ENCODE measurements at places on chromosomes 1 and 21.

DNA sequence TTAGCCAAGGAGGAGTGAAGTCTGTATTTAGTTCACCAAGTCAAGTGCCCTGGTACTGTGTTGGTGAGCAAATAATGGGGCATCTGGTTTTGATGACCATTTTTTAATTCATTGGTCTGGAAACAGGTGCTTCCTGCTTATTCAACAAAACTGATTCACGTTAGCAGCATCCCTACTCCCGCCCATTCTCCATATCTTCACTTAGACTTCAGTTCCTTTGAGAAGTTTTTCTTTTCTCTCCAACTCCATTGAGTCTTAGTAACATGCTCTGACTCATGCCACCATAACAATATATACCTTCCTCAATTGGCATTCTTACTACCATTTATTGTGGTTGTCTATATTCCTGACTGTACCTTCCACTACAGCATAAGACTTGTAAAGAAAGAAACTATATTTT lies 468.9 kb downstream of the DPYD start:
- DNase-seq: no peak

- DNase-seq: no peak
Observed at GRCh38 chr1:95685081-95685480, 451.1 kb downstream of the RWDD3 start.

GRCh38 chr1:209678981-209679539 lies 3.8 kb downstream of the G0S2 start:
- no peak for DNase-seq

- DNase-seq: no peak
Observed at GRCh38 chr21:45306832-45307571, 19.3 kb upstream of the POFUT2 start.

DNA sequence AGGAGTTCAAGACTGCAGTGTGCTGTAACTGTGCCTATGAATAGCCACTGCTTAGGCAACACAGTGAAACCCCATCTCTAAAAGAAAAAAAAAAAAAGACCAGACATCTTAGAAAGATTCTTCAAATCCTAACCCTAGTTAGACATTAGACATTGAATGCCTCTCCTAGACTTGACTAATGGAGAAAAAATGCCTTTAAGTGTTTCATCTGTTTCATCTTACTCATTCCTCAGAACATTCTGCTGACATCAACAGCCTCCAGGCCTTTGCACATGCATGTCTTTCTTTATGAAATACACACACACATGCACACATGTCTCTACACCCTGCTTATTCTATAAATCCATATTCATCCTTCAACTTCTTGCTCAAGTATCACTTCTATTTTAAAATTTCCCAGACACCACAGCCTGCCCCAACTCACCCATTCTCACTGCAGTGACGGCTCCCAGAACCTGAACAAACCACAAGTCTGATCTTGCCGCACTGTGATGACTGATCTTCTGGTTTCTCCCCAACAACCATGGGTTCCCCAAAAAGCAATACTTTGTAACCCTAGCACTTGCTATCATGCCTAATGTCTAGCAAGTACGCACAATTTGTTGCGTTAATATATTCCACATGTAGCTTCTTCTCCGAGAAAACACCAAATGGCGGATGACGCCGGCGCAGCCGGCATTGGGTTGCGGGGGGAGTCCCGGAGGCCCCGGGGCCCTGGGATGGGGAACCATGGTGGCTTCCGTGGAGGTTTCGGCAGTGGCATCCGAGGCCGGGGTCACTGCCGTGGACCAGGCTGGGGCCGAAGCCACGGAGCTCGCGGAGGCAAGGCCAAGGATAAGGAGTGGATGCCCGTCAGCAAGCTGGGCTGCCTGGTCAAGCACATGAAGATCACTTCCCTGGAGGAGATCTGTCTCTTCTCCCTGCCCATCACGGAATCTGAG lies 37.4 kb downstream of the LRRC52 start:
- no peak for DNase-seq

DNA sequence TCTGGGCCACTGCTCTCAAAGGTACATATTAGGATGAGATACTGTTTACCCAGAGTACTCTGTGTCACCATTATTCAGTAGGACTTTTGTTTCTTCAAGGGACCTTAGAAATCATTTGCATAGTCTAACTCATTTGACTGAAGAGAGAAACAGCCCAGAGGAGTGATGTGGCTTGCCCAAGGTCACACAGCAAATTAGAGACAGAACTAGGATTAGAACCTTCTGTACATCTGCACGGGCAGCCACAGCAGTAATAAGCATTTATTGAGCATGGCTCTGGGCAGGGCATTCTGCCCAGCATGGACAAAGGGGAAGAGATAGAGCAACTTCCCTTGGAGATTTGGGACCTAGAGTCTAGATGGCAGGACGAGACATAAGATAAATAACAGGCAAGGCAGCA lies 5.7 kb upstream of the NHLH1 start:
- DNase-seq: no peak

- DNase-seq: no peak
Observed at GRCh38 chr1:219806642-219807041, 121.7 kb downstream of the SLC30A10 start.

DNA sequence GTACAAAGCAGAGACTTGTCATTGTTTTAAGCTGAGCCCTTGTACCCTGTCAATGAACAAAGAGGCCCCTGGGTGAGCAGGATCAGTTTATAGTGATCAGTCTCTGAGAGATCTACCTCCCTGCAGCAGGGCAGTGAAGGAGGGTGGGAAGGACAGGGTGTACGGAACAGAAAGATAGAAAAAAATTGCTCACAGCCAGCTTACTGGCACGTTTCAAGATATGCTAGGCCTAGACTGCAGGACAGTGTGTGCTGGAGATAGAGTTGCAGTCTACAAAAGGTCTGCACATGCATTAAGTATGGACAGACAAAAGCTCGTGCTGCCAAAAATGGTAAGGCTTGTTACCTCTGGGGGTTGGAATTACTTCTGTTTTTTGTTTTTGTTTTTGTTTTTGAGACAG lies 34.6 kb downstream of the OVAAL start:
- DNase-seq: no peak

GRCh38 chr1:101107496-101108110 lies 82.0 kb upstream of the DPH5 start:
- no peak for DNase-seq

GRCh38 chr1:93528412-93528811 lies 80.5 kb downstream of the FNBP1L start:
- no peak for DNase-seq

DNA sequence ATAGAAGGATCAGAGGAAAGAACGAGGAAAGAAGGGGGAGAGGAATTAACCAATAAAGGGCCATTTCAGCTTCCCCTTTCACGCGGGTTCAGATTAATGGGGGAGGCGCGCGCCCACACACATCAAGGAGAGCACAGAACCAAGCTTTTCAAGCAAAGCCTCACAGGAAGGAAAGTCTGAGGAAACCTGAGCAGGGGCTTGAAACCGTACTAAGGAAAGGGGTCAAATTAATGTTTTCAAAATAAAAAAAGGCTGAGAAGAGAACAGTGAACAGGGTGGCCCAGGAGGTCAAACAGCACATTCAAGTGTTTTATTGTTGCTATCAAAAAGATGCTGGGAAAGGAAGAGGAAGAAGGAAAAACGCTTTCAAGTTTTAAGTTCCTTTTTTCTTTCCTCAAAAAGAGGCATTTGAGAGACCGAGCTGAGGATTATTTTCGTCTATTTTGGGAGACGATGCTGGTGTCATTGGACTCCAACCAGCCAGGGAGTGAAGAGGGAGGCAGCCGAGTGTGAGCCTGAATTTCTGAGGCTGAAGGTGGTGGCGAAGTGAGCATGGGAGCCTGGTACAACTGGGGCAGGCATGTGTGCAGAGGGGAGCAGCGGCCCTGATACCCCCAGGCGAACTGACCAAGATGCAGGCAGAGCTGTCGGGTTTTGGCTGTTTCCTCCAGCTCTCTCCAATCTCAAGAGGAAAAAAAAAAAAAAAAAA lies 88.4 kb downstream of the PROX1 start:
- no peak for DNase-seq

DNA sequence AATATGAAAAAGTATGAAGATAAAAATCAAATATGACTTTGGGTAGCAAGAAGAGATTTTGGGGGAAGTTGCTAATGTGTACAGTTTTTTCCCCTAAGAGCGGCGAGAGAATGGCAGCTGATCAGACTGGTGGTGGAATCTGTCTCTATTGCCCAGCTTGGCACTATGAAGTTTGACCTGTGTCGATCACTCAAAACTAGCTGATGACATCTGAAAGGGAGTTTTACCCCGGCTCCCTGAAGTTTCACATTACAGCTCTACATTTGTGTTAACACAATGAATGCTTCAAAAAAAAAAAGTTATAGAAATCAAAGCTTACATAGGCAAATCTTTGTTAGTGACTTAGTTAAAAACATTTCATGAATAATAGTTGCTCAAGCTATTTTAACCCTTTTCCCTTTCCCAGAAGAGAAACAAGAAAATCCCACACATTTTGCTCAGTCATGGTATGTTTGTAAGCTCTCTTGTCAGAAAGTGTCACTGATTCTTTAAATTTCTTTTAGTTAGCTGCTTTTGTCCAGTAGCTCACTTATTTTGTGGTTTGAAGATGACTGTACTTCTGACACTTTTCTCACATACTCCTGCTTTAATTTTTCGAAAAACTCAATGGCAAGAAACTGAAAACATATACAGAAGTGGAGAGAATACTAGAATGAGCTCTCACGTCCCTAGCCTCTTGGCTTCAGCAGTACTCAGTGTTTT lies 41.3 kb downstream of the DYRK1A start:
- DNase-seq: no peak

DNA sequence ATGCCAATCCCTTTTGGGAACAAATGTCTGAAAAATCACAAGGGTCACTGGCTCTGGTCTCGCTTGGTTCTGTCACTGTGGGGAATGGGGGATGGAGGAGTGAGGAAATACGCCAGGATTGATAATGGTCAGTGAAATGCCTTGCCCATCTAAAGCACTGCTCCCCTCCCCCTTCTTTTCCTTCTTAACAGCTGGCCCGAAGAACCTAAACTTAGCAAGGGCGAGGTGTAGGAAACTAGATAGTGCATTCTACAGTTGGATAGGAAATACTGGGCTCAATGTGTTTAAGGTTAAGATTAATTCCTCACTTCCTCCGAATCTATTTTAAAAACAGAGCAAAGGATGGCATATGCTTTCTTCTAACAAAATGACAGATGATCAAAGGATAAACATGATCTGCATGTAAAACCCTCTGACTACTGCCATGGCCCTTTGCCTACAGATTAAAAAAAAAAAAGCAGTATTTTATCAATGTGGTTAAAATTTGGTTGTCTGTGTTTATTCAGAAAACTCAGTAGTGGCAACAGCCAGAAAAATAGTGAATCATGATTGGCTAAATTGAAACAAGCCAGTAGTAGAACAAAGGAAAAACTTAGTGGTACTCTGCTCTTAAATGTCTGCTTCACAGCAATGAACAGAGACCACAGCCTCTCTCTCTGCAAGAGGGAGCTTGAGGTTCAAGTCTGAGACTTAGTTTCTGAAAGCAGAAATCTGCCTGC lies 86.1 kb upstream of the VAV3 start:
- no peak for DNase-seq

GRCh38 chr1:214700437-214700836 lies 97.4 kb downstream of the CENPF start:
- DNase-seq: no peak

DNA sequence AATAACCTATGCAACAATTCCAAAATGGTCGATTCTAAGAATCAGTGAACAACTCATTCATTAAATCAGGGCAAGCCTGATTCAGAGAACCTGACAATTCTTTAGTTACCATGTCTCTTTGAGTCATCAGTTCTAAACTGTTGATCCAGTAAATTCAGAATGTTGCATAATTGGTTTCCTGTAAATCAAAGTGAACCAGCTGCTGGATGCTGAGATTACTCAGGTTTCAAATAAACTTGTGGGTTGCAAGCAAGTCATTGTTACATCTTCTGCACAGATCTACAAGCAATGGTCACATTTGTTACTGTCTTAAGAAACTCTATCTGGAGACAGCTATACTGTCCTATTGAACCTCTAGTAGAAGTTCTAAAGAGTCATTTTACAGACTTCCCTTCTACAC lies 16.5 kb downstream of the PLA2G2D start:
- DNase-seq: no peak

- DNase-seq: no peak
Observed at GRCh38 chr1:173682184-173682583, 12.5 kb upstream of the ANKRD45 start.

DNA sequence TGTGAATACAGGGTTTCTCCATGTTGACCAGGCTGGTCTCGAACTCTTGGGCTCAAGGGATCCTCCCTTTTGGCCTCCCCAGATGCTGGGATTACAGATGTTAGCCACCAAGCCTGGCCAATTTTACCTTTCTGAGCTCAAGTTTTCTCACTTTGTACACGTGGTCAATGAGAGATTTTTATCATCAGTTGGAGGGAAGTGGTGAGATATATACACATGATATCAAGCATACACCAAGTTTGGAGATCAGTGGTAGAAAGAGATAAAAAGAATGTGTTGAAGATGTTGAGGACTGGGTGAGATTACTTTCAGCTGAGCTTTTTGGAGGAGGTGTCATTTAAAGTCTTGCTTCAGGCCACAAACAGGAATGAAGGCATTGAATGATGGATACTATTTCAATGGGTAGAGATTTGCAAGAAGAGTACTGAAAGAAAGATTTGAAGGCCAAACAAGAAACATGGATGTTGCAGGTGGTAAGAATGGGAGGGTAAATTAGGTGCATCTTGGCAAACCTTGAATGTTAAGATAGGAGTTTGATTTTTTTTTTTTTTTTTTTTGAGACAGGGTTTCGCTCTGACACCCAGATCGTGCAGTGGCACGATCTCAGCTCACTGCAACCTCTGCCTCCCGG lies 3.0 kb upstream of the SESN2 start:
- no peak for DNase-seq

- DNase-seq: no peak
Observed at GRCh38 chr1:203178083-203178482, 2.5 kb upstream of the MYBPH start.

DNA sequence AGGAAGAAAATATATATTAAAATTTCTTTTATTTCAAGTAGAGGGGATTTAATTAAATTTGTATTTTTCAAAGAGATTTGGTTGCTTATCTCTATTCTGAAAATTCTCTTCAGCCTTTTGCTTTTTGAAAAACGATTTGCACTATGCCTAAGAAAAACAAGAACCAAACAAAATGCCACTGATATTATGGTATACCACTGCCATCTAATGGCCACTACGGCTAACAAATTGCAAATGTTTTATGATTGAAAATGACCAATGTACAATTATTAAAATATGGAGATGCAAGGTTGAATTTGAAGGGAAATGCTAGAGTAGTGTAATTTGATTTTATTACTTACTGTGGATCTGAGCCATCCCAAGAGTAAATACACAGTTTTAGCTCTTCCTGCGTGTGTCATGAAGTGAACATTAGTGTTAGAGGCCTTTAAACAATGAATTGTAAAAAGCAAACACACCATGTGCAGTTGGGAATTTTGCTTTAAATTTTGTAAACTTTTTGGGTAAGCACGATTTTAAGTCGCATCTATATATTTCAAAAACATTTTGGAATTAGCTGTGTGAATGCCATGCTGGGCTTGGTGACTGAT lies 137.4 kb upstream of the USP25 start:
- no peak for DNase-seq

DNA sequence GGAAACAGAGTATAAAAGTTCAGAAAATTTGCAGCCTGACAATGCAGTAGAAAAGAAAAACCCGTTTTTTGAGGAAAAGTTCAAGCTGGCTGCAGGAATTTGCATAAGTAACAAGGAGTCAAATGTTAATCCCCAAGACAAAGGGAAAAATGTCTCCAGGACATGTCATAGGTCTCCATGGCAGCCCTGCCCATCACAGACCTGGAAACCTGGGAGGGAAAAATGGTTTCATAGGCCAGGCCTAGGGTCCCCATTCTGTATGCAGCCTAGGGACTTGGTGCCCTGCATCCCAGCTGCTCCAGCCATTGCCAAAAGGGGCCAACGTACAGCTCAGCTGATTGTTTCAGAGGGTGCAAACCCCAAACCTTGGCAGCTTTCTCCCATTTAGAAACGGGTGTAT lies 3.6 kb upstream of the KCNT2 start:
- DNase-seq: no peak

GRCh38 chr1:31712630-31713029 lies 8.8 kb upstream of the COL16A1 start:
- no peak for DNase-seq
